ENCODE measurements at places on chromosomes 7 and 10. TPM values are rescaled to one million over a fixed set of nuclear protein-coding genes. Genes with fewer than 3 reads are reported as not detected.

Gene ATOH7
- 0.39 TPM for total RNA-seq

Gene GRM3
- total RNA-seq = 3.4 TPM

Gene CNPY1
- total RNA-seq = not detected

Gene RSPH10B
- 0.17 TPM for total RNA-seq

Gene PSPH
- total RNA-seq = 56.3 TPM

Gene TWIST1
- total RNA-seq = 0.31 TPM

Gene NIPSNAP2
- 45.2 TPM for total RNA-seq

Gene DNAJC12
- 2.9 TPM for total RNA-seq

Gene TMEM273
- not detected for total RNA-seq

Gene TFEC
- total RNA-seq = not detected

Gene PON1
- not detected for total RNA-seq

Gene PGAM2
- 1.4 TPM for total RNA-seq

Gene CYP2C19
- not detected for total RNA-seq

Gene TMEM254
- total RNA-seq = 26.9 TPM

Gene LIPF
- total RNA-seq = not detected

Gene DLX5
- total RNA-seq = not detected

Gene CXCL12
- total RNA-seq = 51.4 TPM

Gene TRIM73
- 0.90 TPM for total RNA-seq

Gene GDF10
- 0.19 TPM for total RNA-seq

Gene MMRN2
- 1.2 TPM for total RNA-seq

Gene CALCR
- total RNA-seq = 3.0 TPM

Gene C1QL3
- total RNA-seq = 1.3 TPM

Gene SCIN
- 2.3 TPM for total RNA-seq

All from H1 (cell line).